ENCODE measurements at places on chromosomes 1 and 21.
A peak's percentile ranks its signal among the peaks of the same experiment; 100 is the strongest.

GRCh38 chr1:233121947-233122559 lies 171.6 kb downstream of the NTPCR start:
- no peak for DNase-seq

GRCh38 chr21:42269386-42269785 lies 45.8 kb downstream of the TFF3 start:
- no peak for DNase-seq

GRCh38 chr1:6157132-6157527 lies 23.0 kb downstream of the CHD5 start:
- no peak for DNase-seq

DNA sequence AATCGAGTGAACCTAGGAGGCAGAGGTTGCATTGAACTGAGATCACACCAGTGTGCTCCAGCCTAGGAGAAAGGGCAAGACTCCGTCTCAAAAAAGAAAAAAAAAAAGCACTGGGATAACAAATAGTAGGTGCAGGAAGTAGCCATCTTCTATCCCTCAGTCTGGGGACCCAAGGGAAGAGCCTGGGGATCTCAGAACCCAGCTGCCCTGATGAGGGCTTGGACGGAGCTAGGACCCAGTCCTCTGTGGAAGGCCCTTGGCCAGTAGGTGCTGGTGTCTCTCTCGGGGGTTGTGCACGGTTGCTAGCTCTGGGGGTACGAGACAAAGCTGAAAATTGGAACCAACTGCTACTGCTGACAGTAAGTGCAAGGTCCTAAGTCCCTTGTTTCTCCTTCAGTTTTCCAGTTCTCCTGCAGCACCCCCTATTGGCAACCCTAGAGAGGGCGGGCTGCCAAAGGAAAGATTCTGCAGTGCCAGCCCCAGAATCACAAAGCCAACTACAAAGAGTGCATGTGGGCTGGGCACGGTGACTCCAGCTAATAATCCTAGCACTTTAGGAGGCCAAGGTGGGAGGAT lies 57.6 kb upstream of the KIF1B start:
- DNase-seq = peak; percentile 16

DNA sequence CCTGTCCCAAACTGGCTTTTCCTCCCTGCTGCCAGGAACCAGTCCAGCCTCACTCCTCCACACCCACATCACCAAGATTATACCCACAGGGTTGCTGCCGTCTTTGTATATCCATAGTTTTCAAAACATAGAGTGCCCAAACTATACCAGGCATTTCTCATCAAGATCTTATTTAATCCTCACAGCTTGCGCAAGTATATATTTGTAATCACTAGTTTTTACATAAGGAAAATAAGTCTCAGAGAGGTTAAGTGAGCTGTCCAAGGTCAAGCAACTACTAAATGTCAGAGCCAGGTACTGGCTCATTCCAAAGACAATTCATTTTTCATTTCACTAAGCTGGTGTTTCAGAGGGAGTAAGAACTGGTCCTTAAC lies 34.9 kb upstream of the ZNF362 start:
- no peak for DNase-seq

GRCh38 chr1:41955461-41956159 lies 36.9 kb upstream of the HIVEP3 start:
- DNase-seq = no peak

GRCh38 chr21:16821588-16821987 lies 691.3 kb upstream of the CXADR start:
- no peak for DNase-seq

DNA sequence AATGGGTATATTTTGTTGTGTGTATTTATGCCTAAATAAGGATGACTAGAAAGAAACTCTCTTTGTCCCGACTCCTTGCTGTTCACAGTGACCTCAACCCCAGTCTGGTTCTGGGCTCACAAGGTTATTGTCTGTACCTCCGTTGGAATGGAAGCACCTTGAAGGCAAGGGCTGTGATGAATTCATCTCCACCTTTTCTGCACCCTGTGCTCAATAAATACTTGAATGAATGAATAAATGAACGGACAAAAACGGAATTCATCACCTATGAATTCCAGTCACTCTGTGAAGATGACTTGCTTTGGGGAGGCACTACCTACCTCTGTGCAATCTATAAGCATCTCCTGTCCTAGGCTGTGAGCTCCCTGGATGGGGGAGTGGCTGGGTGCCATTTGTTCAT lies 39.3 kb downstream of the HSPG2 start:
- DNase-seq = no peak

DNA sequence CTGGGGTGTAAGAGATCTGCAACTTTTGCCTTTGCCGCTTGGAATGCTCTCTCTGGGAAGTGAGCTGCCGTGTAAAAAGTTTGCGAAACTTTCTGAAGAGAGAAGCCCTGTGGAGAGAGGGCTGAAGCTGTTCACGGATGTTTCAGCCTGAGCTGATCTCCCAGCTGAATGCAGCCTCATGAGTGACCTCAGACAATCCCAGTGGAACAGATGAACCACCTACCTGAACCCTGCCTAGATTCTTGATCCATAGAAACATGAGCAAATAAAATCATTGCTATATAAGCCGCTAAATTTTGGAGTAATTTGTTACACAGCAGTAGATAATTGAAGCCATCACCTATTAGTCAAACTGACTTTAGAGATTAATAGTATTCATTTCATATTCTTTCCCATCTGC lies 4.4 kb upstream of the ALG6 start:
- no peak for DNase-seq

- DNase-seq = no peak
These were observed 207.6 kb upstream of the HMCN1 start for GRCh38 chr1:185526344-185527307.

- DNase-seq = no peak
These were observed 152.6 kb downstream of the PTPRU start for GRCh38 chr1:29388884-29389283.

DNA sequence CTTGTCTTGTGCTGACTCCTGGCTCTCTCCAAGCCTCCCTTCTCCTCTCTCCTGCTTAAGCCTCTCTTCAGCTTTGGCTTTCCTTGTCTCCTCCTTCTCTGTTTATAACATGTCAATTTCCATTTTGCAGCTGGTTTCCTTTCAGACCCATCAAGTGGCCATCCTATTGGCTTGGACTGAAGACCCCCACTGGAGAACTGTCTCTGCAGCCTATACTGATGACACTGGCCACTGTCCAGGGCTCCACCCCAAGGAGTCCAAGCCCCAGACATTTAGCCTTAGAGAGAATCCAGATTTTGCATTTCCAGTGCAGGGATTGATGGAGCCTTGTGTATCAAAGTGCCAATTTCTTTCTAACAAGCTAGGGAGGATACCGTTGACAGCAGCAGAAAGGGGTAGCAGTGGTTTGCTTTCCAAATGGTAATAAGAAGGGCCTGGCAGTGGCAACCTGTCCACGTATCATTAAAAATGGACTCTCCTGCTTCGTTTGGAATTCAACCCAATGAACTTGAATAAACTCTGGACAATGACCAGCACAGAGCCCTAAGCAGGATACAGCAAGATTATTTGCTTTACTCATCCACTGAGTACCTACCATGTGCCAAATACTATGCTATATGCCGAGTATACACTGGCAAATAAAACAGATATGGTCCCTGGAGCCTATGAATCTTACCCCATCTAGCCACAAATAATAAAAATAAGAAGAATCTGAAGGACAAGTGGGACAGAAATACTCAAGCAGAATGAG lies 6.5 kb downstream of the OVAAL start:
- DNase-seq = no peak

DNA sequence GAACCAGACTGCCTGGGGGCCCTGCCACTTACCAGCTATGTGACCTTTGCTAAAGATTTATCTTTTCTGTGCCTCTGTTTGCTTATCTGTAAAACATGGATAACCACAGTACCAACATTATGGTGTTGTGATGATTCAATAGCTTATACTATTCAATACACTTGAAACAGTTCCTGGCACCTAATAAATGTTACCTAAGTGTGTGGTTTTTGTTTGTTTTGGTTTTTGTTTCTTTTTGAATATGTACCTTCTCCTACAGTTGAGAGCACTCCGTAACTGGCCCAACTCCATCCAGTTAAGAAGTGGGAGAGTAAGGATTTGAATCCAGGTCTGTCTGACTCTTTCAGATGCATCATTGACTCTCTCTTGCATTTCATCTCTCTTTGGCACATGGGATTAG lies 125.8 kb upstream of the C8B start:
- no peak for DNase-seq

GRCh38 chr1:157359314-157360022 lies 192.8 kb downstream of the FCRL5 start:
- no peak for DNase-seq

DNA sequence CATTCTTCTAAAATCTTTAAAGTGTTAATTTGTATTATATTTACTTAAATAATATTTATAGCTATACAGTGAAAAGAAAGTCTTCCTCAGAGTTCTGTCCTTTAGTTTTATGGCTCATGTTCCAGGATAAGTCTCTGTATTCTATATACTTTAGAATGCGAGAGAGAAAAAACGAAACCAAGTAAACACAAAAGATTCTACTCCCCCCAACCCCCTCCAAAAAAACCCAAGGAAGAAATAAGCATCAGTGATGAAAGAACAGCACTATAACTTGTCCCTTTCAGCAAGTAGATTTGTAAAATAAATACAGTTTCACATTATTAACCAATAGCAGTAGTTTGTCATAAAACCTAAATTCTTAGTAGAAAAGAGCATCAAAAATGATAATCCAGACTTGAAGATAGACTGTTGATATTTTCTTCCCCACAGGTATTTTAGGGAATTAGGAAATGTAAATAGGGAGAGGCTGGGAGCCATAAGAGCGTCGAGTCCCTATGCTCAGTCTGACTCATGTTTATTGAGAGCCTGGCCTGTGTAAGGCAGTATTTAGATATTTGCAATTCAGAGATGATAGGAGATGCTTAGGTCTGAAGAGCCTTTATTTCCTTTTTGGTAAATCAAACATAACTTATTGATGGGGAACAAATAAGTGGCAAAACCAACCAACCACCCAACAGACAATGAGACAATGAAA lies 35.5 kb downstream of the CDC14A start:
- no peak for DNase-seq

GRCh38 chr1:159970932-159971342 lies 16.9 kb upstream of the SLAMF9 start:
- no peak for DNase-seq

GRCh38 chr1:243470502-243470901 lies 214.7 kb downstream of the SDCCAG8 start:
- no peak for DNase-seq

GRCh38 chr1:206793620-206794019 lies 21.3 kb upstream of the IL10 start:
- DNase-seq = no peak

DNA sequence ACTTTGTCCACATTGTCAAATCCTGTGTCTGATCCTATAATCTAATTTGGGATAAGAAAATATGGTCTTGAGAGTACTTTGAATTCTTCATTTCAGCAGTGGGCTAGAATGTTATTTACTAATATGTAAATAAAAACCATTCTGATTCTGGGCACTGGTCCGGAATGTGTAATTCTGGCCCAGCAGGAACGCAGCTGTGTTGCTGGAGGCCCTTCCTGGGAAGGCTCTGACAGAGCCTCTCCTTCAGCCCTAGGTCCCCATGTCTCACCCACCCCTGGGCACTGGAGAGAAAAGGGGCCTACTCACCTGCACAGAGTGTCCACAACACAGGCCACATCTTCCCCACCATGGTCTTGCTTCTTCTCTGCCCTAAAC lies 251 bp downstream of the GPA33 start:
- no peak for DNase-seq

DNA sequence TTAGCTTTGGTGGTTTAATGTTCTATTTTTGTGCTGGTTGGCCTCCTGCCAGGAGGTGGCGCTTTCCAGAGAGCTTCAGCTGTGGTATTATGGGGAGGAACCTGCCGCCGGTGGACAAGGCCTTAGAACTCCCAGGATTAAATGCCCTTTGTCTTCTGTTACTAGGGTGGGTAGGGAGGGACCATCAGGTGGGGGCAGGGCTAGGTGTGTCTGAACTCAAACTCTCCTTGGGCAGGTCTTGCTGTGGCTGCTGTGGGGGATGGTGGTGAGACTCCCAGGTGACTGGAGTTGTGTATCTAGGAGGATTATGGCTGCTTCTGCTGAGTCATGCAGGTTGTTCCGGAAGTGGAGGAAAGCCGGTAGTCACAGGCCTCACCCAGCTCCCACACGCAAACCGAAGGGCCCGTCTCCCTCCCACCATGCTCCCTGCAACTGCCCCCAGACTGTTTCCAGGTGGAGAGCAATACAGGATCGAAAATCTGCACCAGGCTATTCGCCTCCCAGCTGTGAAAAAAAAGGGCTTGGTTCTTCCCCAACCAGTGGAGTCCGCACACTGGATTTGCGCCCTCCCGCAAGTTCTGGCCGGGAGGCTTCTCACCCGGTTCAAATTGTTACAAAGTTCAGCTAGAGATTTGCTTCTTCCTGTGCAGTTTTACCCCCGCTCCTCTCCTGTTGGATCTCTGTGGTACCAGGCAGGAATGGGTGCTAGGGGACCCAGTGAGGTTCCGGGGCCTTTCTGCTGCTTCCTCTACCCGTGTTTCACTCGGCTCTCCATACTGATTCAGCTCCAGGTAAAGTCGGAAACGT lies 220.5 kb downstream of the CENPF start:
- DNase-seq = no peak

GRCh38 chr1:99850459-99851291 lies 514 bp downstream of the AGL start:
- DNase-seq = no peak

Measured in activated CD4-positive, alpha-beta T cell treated with anti-CD3 and anti-CD28 coated beads for 24 hours (primary cell).